Frontal cortex (tissue), 4 donors: ENCODE measurements at places on chromosomes 11 and 22.

DNA sequence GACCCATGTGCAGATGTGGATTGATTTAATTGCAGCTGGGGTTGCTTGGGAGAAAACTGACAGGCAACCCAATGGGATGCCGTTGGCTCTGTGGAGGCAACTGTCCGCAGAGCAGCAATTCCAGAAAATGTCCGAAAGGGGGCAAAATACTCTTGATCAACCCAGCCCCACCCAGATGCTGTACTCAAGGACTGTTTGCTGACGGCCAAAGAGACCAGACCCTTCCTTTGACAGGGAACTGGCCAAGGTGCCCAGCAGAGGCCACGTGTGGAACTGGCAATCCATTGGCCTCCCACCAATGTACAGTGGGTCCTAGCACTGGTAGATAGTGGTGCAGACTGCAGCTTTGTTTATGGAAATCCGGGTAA, 29.7 kb upstream of the KCNA4 start:
- DNase-seq, result no peak

DNA sequence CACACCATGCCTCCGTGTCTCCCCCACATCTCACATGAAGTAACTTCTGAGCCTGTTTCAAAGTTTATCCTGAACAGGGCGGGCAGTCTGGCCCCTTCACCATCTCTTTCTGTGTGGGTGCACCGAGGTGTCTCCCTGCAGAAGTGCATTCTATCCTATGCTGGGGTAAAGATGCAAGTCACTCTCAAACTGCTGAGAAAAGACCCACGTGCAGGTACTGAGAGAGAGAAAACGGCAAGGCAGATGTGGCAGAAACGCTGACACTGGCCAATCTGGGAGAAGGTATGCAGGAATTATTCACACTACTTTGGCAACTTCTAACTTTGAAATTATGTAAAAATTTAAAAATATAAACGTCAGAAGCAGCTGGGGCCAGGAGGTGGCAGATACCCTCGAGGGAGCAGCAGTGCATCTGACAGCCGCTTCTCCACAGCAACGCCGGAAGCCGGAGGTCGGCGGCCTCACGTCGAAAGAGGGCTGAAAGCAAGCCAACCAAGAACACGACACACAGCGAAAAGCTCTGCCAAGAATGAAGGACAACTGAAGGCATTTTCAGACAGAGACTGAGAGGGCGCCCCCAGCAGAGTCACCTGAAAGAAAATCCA, 34.2 kb upstream of the MOB2 start:
- no peak for DNase-seq

GRCh38 chr11:119599864-119600541, 129.0 kb downstream of the NECTIN1 start:
- no peak for DNase-seq

GRCh38 chr22:50139843-50140415, 30.6 kb upstream of the PANX2 start:
- DNase-seq, result no peak

DNA sequence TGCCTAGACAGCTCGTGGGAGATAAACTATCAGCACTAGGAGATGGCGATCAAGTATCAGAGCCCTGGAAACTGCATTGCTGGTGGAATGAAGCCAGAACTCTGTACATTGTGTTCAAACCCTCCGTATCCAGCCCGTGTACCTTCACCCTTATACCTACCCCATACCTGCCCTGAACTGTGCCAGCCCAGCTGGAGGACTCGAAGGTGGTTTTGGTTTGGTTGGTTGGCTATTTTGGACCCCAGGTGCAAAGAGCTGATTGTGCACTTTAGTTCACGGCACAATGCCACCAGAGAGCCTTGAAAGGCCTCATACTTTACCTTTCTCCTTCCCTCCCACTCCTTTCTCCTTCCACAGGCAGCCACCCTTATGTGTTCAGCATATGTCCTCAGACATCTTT, 16.0 kb downstream of the FAM83F start:
- DNase-seq, result no peak

DNA sequence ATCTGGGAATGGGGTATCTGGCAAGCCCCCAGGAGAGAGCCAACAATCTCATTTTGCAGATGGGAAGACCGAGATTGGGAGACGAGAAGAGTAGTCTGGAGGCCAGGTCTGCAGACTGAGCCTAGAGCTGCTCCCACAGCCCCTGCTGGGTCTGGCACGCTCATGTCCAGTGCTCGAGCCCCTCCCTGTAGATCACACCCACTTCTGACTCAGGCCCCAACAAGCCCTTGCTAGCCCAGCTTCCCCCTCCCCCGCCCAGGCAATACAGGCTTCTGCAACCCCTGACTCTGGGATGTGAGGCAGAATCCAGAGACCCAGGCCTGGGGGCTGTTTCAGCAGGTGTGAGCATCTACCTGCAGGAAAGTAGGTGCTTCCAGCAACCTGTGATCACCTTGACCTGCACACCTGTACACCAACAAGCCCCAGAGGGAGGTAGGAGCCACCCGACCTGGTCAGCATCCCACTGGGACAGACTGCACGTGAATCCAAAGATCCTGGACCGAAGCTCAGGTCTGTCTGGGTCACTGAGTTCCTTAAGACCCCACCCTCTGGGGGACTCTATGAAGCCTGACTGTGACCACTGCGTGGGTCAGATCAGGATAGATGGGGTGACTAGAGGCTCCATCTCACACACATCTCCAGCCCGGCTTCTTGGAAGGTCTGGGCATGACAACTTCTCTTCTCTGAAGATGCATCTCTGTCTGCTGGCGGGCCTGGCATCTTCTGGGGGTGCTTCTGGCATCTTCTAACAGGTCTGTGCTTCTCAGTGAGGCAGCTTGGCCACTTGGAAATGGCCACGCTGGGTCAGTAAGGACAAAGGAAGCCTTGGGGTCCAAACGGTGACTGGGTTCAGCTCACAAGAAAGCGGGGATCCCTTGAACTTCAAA, 29.3 kb downstream of the LINC01488 start:
- DNase-seq, result no peak

DNA sequence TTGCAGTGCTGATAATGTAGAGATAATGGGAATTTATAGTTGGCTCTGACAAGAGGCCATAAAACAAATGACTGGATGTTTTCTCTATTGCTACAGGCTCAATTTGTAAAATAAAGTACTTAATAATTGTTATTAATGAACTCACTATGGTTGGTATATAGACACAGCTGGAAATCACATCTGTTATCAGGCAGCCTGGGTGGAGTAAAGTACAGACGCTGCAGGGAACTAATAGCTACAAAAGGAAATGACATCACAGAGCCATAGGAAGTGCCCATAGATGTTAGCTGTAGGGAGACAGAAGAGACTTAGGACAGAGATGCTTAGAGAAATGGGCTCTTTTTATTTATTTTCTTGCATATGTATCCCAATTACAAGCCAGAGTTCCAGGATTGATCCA, 81.0 kb upstream of the SNX19 start:
- DNase-seq, result no peak

GRCh38 chr11:119473901-119474681, 51.1 kb upstream of the THY1 start:
- no peak for DNase-seq

DNA sequence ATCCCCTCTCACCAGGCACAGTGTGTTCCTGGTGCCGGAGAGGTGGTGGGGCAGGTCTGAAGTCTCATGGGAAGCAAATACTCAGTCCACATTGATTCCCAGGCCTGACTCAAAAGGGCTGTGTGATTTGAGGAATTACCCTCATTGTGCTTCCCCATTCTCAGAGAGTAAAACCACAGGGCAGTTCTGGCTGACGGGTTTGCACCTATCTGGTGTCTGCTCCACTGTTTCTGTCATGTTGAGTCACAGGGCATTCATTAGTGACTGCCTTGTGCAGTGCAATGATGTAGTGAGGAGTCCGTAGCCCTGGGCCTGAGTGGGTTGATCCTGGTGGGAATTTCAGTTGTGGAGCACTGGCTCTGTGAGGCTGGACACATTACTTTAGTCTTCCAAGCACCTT, 85.2 kb upstream of the ARHGAP20 start:
- peak; percentile 14 for DNase-seq

DNA sequence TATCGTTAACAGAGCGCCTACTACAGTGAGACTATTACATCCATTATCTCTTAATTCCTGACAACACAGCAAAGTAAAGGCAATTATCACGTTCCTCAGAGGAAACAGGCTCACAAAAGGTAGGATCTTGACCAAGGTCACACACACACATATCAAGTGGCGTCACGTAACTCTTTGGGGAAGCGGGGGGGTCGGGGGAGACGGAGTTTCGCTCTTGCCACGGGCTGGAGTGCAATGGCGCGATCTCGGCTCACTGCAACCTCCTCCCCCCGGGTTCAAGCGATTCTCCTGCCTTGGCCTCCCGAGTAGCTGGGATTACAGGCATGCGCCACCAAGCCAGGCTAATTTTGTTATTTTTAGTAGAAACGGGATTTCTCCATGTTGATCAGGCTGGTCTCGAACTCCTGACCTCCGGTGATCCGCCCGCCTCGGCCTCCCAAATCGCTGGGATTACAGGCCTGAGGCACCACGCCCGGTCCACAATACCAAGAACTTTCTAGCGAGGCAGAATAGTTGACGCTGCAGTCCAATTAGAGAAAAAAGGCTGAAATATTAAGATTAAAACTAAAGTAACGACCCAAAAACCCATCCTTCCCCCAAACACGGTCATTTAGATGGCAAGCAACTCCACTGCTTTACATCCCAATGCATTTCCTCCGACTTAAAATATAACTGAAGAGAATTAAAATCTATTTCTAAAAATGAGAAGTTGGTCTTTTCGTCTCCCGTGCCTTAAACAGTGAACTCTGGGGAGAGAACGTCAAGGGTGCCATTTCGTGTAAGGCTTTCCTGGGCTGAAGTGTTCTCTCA, 1.2 kb downstream of the DDX17 start:
- DNase-seq, result no peak

DNA sequence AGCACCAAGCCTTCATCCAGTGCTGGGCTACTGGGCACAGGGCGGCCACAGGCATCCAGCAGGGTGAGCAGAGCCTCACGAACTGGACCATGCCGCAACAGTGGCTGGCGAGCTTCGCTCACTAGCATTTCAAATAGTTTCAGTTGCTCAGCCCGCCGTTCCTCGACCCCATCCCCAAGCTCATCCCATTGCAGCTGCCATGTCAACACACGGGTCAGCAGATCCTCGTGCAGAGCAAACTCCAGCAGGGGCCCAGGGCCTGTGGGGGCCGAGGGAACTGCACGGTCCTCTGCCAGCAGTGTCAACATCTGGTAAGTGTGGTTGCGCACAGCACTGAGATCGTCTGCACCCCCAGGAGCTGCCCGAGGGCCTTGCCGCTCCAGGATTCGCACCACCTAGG, 10.6 kb downstream of the FHIP1B start:
- no peak for DNase-seq

DNA sequence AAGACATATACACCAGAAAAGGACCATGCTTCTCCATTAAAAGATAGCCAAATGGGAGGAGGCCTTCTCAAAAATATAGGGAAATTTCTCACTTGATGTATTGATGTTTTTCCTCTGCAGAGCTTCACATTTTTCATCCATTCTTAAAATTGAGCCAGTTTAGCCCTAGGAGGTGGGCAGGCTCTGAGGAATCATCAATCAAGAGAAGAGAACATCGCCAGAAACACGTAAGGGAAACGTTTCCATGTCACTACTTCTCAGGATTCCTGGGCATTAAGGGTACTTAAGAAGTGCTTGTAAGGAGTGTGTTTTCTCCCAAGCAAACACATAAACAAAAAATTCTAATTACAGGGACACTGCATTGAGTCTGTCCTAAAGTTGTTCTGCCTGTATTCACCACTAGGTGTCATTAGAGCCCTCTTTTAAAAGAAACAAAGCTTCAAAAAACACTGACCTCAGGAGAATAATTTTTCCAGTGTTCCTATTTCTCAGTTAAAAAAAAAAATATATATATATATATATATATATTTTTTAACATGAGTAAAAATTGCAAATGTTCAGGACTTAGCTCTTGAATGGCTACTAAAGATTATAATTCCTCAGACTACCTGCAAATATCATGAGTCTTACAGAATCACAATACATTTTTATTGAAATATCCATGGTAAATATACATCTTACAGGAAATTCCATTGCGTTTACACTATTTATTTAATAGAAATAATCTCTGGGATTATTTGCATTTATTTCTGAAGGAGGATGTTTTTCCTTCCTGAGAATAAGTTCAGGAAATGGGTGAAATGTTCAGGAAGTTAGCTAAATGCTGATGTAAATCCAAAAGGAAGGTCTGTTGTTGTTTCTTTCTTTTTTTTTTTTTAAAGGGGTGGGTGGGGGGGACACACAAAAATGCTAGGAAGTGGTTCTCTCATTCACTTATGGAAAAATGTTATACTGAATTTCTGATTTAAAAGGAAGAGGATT, 16.0 kb downstream of the FZD4 start:
- no peak for DNase-seq

DNA sequence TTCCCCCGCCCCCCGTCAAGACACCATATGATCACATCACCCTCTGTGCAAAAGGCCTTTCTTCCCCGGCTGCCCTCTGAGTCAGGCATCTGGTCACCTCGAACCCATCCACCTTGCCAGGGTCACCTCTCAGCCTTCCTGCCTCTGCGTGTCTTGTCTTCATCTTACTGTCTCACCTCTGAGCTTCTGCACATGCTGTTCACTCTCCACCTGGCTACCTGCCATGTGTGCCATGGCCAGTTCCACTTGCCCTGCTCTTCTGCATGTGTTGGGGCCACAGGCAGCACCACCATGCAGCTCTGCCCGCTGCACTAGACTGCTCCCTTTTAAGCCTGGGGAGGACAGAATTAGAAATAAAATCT, 9.8 kb downstream of the ZNF74 start:
- no peak for DNase-seq

DNA sequence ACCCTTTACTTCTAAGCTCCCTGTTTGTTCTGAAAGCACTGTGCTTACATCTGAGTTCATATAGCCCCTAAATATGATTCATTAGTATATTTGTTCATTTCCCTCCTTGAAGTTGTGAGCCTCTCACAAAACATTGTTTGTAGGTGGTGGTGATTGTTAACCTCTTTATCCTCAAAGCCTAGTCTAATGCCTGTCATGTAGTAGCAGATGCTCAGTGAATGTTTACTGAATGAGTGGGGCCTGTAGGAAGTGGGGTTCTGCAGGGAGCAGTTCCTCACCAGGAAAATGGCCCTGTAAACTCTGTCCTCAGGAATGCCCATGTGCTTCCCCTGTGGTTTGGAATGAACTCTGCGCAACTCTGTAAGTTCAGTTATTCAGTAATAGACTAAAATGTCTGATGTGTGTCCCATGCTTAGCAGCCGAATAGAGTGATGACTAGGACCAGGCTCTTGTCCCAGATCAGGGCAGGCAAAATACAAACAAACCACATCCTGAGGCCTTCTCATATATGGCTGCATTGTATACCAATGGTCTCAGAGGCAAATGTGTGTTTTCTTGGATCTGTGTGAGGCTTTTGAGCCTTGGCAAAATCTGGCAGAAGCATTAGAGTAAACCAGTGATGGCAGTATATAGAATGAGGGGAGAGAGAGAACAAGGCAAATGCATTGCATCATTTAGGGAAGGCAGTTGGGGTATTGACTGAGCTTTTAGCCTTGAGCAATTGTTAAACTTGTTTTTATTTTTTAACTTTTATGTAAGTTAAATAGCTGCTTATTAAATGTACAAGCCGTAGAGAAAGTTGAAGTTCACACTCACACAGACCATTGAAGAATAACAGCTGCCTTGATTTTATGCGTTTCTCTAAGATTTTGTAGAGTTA, 91.4 kb upstream of the BIRC3 start:
- DNase-seq, result no peak
